ENCODE measurements at places on chromosomes 4 and X.

DNA sequence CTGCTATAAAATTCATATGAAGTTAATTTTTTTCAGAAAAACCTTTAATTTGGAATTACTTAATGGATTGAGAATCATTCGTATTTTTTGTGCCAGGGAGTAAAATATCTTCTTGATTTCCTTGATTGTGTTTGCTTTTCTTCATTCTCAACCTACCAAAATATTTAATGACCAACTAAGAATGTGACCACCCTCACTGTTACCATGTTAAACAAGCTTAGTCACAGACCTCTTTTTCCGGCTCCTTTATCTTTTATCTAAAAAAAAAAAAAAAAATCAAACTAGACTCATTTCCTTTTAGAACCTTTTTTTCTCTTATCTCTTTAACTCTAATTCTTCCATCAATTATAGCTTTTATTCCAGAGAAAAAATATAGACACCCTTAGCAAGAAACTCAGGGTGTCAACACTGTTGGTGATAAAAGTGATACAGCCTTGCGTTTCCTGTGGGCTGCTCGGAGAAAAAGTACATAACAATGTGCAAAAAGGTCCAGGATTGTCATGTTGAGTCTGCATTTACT lies 20.6 kb upstream of the HPGDS start:
- no peak for DNase-seq

- no peak for DNase-seq
These were observed 241.3 kb upstream of the CXorf66 start for GRCh38 chrX:140206657-140207056.

GRCh38 chrX:81120936-81121371 lies 80.8 kb downstream of the HMGN5 start:
- DNase-seq: no peak

DNA sequence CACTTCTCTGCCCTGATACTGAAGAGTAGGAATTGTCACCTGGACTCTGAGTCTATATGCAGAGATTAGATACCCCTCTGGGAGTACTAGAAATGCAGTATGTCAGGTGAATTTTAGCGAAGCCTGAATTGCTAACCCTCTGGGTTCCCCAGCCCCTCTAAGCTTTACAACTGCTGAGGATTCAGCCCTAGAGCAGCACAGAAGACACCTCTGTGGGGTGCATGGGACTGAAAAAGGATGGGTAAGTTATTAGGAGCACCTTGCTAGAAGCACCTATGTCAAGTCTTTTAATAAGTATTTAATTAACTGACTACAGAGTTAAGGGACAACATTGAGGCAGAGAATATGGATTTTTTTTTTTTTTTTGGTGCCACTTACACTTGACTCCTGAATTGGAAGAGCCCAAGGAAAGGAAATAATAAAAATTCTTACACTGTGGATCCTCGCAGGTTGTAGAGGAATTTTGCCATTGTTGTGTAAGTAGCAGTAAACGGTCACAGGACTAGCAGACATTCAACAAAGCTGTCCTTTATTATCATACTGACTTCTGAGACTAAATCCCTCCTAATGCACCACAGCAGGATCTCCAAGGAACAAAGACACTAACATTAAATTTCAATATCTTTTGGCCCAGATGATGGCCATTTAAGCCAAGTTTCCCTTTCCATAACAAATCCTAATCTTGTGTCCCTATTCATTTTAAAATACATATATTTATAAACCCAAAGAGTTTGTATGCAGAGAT lies 253.2 kb downstream of the ANKRD50 start:
- no peak for DNase-seq

- DNase-seq: no peak
These were observed 70.8 kb upstream of the PGRMC2 start for GRCh38 chr4:128358231-128358912.

DNA sequence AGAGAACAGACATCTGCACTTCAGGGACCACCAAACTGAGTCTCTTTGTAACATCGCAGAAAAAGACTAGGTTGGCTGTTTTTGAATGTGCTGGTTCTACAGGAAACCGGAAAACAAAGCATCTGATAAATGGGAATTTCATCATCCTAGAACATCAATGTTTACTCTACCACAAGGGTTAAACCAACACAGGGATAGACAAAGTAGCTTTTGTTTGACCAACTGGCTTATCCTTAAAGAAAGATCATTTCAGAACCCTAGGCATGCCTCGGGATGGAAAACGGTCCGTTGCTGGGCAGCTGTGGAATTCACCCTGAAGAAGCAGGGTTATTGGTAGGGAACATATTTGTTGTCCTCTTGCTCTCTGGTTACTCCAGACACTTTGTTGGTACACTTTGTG lies 2355.5 kb upstream of the AGA start:
- no peak for DNase-seq

GRCh38 chrX:9320940-9321339 lies 143.9 kb upstream of the TBL1X start:
- no peak for DNase-seq

DNA sequence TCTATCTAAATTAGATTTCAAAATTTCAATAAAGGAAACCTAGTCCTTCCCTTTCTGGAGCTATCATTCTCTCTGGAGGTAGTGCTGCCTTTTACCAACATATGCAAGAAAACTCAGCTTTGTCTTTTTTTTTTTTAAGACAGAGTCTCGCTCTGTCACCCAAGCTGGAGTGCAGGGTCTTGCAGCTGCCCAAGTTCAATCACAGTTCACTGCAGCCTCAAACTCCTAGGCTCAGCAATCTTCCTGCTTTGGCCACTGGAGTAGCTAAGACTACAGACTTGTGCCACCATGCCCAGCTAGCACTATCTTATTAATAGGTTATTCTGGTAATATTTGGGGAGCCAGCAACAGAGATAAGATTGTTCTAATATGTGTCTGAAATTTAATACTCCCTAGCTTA lies 12.3 kb downstream of the AASDH start:
- DNase-seq: no peak

GRCh38 chr4:86950831-86951525 lies 16.2 kb downstream of the AFF1 start:
- no peak for DNase-seq

- no peak for DNase-seq
These were observed 43.4 kb upstream of the KLF3 start for GRCh38 chr4:38620527-38621027.

GRCh38 chrX:136780241-136780640 lies 491 bp downstream of the ARHGEF6 start:
- DNase-seq: no peak

- no peak for DNase-seq
These were observed 81.2 kb downstream of the LIMCH1 start for GRCh38 chr4:41619161-41619560.

GRCh38 chr4:113499696-113500095 lies 261.8 kb downstream of the CAMK2D start:
- DNase-seq: no peak

- no peak for DNase-seq
These were observed 42.4 kb upstream of the PGAM4 start for GRCh38 chrX:78011846-78012245.

DNA sequence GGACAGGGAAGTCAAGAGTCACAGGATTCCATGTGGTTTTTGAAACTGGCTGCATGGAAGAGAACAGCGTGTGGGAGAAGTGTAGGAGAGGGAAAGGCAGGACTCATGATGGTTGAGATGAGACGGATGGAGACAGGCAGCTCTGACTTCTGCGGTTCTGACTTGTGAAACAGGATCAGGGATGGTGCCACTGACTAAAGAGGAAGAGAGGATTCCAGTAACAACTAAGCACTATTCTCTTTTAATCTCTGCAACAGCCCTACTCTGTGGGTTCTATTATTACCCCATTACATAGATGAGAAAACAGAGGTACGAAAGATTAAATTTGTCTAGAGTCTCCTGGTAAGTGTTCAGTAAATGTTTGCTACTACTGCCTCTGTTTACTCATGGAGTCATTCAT lies 156.3 kb downstream of the CBR4 start:
- no peak for DNase-seq

GRCh38 chr4:144787365-144788258 lies 141.7 kb downstream of the HHIP start:
- DNase-seq: peak; percentile 12

DNA sequence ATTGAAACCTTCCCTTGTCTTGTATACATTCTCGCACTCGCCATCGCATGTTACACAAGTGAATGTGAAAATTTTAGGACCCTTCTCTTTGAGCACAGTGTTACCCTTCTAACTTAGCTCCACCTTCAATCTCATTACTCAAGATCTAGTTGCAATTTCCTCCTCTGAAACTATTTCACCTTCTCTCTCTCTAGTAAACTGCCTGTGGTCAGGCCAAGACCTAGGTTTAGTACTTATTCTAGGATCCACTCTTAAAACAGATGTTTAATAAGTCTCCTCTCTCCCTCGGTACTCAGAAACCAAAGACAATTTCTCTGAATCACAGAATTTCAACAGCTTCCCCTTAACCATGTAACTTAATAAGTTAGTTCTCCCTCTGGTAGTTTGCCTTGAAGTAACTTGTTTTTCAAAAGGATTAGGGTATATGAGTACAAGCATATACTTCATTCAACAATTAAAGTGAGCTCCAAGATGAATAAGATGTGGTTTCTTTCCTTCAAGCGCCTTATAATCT lies 156.0 kb downstream of the SH3KBP1 start:
- DNase-seq: no peak

GRCh38 chr4:145635117-145635516 lies 15.9 kb downstream of the MMAA start:
- no peak for DNase-seq

DNA sequence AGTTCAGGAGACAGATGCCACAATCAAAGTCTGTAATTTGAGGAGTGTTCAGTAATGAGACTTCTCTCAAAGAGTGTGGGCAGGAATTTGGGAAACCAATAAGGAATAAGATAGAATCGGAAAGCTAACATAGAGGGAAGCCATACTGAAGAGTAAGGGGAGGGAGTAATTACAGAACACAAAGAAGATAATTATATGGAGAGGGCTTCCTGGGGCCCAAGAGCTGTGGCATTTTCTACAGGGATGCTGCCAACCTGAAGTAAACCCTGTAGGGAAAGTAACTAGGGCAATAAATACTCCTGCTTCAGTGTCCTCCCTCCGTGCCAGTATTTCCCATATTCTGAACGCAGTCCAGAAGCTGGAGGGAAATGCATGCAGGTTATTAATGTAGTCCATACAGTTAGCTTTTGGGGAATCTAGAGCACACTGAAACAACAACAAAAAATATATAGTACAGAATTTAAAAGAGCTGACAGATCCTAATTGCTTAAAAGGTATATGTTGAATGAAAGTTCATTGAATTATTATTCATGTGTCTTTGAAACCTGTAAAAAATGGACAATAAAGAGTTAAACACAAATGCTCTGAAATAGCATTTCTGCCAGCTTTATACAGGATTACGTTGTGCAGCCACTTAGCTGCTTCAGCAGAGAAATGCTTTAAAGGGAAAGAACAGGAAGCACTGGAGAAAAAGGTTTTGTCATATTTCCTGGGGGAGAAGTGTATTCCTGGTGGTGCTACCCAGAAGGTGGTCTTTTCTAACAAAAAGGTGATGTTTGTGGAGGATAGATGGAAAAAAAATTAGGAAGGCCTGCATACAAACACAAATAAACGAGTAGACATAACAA lies 48.0 kb downstream of the CXXC4 start:
- DNase-seq: no peak

- no peak for DNase-seq
These were observed 44.1 kb downstream of the GAK start for GRCh38 chr4:888029-888428.

- DNase-seq: no peak
These were observed 50.5 kb upstream of the FAM47C start for GRCh38 chrX:36957425-36958328.

- DNase-seq: no peak
These were observed 1269.9 kb downstream of the ADGRL3 start for GRCh38 chr4:62470020-62470419.

DNA sequence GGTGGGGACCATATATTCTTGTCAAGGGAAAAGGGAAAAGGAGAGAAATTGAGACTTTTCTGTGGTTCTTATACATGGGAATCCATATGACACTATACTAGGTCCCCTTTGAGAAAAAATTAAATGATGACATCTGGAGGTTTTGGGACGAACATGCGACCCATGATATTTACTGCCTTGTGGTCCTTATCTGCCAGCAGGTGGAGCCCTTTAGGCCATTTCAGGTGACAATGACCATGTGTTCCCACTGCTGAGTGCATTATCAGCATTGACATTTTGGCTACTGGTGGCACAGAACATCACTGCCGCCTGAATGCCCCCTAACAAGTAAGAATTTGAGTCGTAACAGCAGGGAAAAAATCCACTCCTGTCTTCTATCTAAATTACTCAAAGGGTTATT lies 843.4 kb downstream of the FSTL5 start:
- DNase-seq: peak; percentile 24

DNA sequence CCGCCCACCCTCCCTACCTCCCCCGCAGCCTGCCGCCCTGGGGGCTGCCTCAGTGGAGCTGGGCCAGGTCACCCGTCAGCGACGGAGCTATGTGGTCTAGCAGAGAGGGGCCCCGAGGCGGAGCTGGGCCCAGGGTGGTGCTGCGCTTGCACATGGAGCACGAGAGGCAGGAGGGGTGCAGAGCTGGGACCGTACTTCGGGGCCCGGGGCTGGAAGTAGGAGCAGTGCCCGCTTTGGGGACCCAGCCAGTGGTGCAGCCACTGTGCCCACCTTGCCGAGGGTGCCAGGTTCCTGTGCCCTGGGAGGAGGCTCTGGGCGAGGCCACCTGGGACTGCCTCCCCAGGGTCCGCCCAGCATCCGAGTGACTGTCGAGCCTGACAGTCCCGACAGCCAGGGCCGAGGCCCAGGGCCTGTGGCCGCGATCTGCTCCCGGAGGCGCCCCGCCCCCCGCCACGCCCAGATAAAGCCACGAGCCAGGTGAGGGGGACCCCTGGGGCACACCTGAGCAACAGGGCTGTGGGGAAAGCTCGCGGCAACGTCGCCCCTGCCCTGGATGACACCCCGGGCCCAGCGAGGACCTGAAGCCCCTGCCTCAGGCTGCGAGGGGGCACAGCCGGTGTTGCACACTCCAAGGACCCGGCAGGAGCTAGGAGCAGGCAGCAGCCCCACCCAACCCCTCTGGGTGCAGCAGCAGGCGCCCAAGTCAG lies 117.5 kb downstream of the DNAAF6 start:
- DNase-seq: no peak

- DNase-seq: no peak
These were observed 30.9 kb upstream of the FAM156A start for GRCh38 chrX:52988985-52989917.

DNA sequence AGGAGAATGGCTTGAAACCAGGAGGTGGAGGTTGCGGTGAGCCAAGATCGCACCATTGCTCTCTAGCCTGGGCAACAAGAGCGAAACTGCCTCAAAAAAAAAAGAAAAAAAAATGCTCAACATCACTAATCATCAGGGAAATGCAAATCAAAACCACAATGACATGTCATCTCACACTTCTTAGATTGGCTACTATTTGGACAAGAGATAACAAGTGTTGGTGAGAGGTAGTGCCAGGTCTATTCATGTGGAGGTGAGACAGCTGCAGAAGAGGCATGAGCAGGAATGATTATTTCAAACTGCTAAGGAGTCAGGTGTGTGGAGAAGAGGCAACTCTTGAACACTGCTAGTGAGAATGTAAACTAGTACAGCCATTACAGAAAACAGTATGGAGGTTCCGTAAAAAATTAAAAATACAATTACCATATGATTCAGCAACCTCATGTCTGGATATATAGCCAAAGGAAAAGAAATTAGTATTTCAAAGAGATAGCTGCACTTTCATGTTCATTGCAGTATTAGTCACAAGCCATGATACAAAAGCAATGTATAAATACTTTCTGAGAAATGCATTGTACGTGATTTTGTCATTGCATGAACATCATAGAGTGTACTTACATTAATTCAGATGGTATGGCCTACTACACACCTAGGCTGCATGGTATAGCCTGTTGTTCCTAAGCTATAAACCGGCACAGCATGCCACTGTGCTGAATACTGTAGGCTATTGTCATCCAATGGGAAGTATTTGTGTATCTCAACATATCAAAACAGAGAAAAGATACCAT lies 75.3 kb downstream of the TMEM144 start:
- no peak for DNase-seq

- no peak for DNase-seq
These were observed 420.8 kb upstream of the DIPK2B start for GRCh38 chrX:45621376-45622041.

All from Panc1 (cell line).